ENCODE measurements at places on chromosomes 7 and 10.

- DNase-seq, result no peak
These were observed 39.7 kb downstream of the ARID5B start for GRCh38 chr10:61941202-61941681.

GRCh38 chr10:16408379-16408778, 28.4 kb upstream of the PTER start:
- no peak for DNase-seq

DNA sequence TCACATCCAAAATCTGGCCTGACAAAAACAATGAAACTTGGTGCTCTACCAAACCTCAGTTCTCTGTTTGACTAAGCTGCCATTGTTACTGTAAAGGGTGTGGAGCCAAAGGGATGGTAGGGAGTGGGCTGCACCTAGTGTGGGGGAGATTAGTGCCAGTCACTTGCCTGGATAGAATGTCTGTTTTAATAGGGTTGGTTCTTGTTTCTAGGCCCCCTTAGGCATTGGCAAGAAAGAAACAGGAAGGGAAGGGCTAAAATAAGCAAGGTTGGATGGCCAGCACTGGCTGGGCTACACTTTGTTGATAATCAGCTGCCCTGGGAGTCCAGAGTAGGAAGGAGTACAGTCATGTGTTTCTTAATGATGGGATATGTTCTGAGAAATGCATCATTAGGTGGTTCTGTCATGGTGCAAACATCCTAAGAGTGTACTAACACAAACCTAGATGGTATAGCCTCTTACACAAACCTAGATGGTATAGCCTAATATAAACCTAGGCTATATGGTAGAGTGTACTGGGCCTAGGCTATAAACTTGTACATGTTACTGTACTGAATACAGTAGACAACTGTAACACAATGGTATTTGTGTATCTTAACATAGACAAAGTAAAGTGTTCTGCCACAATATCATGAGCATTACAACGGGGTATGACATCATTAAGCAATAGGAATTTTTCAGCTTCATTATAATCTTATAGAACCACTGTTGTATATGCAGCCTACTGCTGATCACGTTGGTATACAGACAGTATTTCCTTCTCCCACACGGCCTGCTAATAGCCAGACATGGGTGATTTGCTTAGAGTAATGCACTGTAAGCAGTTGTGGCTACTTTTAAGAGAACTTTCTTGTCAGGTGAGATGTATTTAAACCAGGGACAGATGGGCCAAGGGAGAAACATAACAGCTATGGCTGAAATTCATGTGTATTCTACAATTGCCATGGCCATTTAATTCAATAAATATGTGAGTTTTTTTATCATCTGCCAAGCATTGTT, 15.4 kb downstream of the BBIP1 start:
- DNase-seq, result no peak

DNA sequence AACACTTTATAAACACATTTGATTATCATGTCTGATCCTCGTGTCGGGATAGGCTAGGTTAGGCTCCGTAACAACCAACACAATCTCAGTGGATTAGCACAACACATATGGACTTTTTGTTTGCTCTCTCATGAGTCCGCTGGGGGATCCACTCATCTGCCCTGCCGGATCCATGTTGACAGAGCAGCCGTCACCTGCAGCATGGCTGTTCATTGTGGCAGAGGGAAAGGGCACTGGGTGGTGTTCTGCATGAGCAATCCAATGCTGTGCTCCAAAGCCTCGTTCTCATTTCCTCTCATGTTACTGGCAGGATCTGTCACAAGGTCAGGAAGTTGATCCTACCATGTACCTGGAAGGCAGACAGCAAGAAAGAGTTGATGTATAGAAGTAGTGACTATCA, 62.5 kb upstream of the RAPGEF5 start:
- no peak for DNase-seq

GRCh38 chr7:113963356-113963755, 44.5 kb upstream of the PPP1R3A start:
- DNase-seq, result no peak

DNA sequence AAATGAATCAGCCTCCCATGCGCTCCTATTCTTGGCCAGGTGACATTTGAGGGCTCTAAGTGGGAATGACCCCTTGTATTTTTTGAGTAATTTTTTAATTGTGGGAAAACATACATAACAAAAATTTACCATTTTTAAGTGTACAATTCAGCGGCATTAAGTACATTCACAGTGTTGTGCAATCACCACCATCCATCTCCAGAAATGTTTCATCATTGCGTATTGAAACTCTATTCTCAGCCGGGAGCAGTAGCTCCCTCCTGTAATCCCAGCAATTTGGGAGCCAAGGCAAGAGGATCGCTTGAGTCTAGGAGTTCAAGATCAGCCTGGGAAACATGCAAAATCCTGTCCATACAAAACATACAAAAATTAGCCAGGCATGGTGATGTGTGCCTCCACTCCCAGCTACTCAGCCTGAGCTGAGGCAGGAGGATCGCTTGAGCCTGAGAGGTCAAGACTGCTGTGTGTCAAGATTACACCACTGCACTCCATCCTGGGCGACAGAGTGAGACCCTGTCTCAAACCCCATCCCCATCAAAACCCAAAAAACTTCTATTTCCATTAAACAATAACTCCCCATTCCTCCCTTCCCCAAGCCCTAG, 2.5 kb downstream of the ANTXRL start:
- DNase-seq, result no peak

GRCh38 chr10:23314835-23315239, 29.8 kb downstream of the C10orf67 start:
- DNase-seq, result peak; percentile 55

GRCh38 chr10:1635340-1635739, 102.0 kb downstream of the ADARB2 start:
- DNase-seq, result no peak

GRCh38 chr10:35821339-35821911, 179.3 kb upstream of the FZD8 start:
- no peak for DNase-seq

DNA sequence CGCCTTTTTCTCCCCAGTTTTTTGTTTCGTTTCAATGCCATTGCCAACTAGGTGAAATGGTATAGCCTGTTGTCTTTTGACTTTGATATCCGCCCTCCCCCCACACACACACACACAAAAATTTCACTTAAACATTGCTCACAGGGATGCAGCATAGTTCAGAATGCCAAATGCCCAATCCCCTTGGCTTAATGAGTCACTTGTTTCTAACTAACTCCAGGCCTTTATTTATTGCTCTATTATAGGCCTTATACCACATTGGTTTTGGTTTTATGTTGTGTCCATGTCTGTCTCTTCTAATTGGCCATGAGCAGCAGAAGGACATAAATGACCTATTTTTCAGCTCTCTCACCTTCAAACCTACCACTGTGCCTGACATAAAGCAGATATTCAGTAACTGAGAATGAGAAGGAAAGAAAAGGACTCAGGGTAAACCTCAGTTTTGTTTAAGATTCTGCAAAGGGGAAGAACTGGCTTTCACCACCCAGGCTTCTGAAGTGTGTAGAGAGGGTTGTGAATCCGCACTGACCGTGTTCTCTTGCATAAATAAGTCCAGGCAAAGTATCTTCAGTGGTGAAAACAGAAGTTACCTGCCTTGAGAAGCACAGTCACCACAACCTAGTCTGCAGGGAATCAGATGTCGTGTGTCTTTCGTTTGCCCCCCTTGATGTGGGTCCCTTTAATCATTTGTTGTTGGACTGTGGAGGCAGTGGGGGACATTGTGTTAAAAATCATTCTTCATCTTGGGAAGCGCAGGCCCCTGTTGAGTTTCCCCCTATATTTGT, 139.8 kb downstream of the CELF2 start:
- no peak for DNase-seq

GRCh38 chr10:101812606-101813005, 5.6 kb downstream of the OGA start:
- no peak for DNase-seq

GRCh38 chr7:1968397-1969111, 264.2 kb downstream of the MAD1L1 start:
- no peak for DNase-seq

GRCh38 chr10:127991543-127992255, 84.8 kb downstream of the PTPRE start:
- DNase-seq, result no peak

GRCh38 chr7:25263337-25263736, 35.1 kb upstream of the NPVF start:
- DNase-seq, result no peak

GRCh38 chr7:20033621-20034400, 183.4 kb downstream of the MACC1 start:
- DNase-seq, result no peak

- DNase-seq, result no peak
These were observed 17.2 kb upstream of the MEOX2 start for GRCh38 chr7:15703732-15704131.

- DNase-seq, result peak; percentile 15
These were observed 33.0 kb downstream of the WIPF3 start for GRCh38 chr7:29839302-29839701.

GRCh38 chr10:125983161-125983560, 86.8 kb downstream of the FANK1 start:
- DNase-seq, result no peak

DNA sequence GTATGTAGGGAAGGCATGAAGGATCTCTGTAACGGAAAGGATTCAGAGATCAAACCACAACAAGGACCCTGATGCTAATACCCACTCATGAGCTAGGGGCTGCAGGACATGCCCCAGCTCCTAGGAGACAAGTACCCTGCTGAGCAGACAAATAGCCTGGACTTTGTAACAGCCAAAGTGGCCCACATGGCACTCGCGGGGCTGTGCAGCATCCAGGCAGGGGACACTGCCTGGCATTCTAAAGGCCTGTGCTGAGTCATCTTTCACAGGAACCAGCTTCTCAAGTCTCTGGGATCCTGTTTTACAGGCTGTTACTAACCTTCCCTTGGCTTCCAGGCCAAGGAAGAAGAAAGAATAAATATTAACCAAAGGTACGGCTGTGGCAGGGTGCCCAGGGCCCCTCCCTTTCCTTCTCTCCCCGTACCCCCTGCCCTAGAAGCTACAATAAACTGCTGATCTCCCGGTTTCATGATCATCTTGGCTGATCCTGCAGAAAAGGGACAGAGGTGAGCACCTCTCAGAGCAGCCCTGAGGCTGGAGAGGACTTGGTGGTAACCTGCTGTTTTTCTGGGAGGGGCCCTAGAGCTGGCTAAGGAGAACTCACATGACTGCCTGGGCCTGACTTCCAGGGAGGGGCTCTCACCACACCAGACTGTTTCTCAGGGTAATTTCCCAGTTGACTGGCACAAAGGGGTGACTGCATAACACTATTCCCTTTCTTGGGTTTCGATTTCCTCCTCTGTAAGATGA, 4.2 kb upstream of the RPEL1 start:
- peak; percentile 49 for DNase-seq

- DNase-seq, result no peak
These were observed 436.0 kb downstream of the PAXIP1 start for GRCh38 chr7:154566877-154567276.

DNA sequence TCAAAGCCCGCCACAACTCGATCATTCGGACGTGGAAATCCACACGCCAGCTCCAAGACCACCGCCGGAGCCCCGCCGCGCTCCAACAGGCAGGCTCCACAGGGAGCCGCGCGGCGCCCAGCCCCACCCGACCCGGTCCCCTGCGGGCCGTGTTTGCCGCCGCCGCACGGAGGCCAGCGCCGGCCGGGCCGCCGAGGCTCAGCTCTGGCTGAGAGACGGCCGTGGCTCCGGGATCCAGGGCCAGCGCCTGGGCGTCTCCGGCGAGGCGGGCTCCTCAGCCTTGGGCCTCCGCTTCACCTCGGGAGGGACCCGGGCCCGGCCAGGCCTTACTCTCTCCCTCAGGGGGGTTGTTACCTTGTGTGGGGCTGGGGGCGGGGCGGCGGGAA, 333 bp downstream of the SMNDC1 start:
- DNase-seq, result no peak

DNA sequence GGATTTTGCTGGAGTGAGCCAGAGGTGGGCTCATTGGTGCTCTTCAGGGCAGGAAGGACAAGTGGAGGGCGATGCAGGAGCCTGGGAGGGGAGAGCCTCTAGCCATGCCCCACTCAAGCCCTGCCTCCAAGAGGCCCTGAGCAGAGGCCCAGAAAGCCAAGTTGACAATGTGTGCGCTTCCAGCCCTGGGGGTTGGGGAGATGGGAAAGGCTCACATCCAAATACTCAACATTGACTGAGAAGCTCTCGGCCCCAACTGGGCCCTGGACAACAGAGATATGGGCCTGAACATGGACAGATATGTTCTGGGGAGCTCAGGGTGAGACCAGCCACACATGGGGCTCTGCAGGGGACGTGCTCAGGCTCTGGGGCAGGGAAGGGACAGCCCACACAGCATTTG, 39.0 kb downstream of the FRMPD2 start:
- DNase-seq, result no peak

DNA sequence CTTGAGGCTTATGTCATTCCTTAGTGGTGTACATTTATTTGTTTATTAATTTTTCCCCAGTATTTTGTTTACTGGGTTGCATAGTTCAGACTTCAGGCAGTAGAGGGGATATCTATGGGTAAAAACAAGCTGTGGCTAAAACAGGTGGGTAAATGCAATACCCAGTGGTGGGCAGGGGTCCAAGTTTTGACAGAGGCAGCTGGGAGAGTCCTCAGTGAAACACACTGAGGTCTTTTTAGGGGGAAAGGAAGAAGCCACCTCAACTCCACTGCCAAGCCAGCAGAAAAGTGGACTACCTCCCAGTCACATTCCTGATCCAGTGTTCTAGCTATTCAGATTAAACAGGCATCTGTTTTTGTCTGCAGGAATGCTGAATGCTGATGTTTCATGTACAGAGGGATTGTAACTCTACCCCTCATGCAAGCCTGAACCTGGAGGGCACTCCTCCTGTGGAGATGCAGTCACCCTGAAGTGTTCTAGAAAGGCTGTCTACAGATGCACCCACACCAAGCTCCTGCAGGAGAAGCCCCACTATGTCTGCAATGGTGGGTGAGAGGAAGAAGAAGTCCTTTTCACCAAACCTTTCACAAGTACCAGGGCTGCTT, 757.8 kb downstream of the INHBA start:
- DNase-seq, result no peak

- DNase-seq, result no peak
These were observed 100.4 kb downstream of the ANKRD7 start for GRCh38 chr7:118324790-118325449.

DNA sequence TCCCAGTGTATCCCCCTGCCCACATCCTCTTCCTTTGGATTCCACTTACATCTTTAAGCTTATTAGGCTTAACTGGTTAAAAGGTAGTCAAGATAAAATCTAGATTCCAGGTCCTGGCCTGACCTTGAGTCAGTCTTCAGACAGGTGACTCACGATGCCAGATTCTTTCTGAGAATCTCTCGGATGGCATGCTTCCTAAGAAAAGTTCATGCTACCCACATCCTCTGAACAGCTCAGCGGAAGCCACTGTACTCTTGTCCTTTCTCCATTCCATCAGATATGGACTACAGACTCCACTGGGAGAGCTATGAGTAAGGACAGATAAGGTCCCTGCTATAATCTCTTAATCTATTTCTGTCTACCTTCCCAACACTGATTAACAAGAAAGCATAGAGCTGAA, 43.4 kb downstream of the DNMBP start:
- DNase-seq, result peak; percentile 82

Data from HTR-8/SVneo (cell line).